Lung (tissue), 17 donors: ENCODE measurements at places on chromosomes 3 and 15. TPM values are rescaled to one million over a fixed set of nuclear protein-coding genes. Genes with fewer than 3 reads are reported as not detected.

HCLS1 gene
- 31.0 TPM for polyA plus RNA-seq

SSUH2 gene
- polyA plus RNA-seq, result 0.26 TPM

ATP8B4 gene
- 2.4 TPM for polyA plus RNA-seq

GRCh38 chr15:48089702-48090101, 31.1 kb upstream of the SLC24A5 start:
- H3K27ac ChIP-seq, result no peak overlapping the region
- peaks cover 31% of the 10 kb centered on the region for H3K4me1 ChIP-seq
- DNase-seq, result no peak

DNA sequence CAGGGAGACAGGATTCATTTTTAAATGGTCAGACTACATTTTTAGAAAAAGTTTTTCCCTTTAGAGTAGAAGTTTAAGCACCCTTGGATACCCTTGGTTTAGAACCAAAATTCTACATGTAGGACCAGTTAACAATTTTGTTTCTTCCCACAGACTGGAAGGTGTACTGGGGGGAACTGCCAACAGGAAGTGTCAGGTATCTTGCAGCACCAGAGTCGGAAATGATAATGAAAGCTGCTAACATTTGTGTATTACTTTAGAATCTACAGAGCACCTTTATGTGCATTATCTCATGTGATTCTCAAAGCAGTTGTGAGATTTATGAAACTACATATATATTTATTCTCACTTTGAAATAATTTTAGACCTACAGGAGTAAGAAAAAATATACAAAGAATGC, 21.5 kb downstream of the SPRED1 start:
- H3K36me3 ChIP-seq, result peaks cover 10% of the 10 kb centered on the region
- peaks cover 13% of the 10 kb centered on the region for H3K4me1 ChIP-seq
- H3K4me3 ChIP-seq, result no peak overlapping the region
- no peak overlapping the region for H3K27ac ChIP-seq

C2CD4A gene
- 0.31 TPM for polyA plus RNA-seq

GRCh38 chr3:28334552-28334951, 14.0 kb upstream of the ZCWPW2 start:
- H3K36me3 ChIP-seq, result peaks cover 2% of the 10 kb centered on the region
- H3K4me3 ChIP-seq, result no peak overlapping the region
- H3K4me1 ChIP-seq, result no peaks in the 10 kb centered on the region
- H3K27ac ChIP-seq, result no peak overlapping the region
- DNase-seq, result peak; percentile 20
- H3K27me3 ChIP-seq, result no peaks in the 10 kb centered on the region

GOLGA8J gene
- not detected for polyA plus RNA-seq

DNA sequence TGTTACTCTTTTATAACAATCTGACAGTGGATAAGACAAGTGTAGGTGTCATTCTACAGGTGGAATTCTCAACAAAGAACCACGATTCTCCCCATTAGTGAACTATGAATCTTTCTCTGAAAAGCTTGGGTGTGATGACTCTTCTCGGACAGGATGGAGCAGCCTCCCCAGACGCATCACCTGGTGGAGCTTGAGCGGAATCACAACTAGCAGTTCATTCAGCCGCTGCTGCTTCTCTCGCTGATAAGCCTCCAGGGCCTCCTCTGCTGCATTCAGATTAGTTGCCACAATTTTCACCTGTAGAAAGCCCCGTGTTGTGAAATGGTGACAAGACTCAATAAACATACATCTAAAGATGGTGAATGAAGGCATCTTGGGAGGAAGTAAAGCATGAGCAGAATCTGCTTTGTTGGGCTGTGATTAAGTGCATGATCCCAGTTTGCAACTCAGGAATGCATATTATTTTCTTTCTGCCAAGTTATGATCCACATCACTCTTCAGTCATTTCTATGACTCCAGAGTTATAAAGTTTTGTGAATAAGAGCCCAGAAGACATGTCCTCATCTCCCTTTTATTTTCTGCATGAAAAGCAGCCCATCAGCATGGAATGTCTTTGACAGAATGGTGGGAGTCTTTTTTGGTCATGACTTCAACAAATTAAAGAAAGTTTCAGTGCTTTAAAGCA, 93.6 kb downstream of the BOC start:
- H3K4me1 ChIP-seq, result peaks cover 5% of the 10 kb centered on the region
- no peak overlapping the region for H3K4me3 ChIP-seq
- no peaks in the 10 kb centered on the region for H3K36me3 ChIP-seq
- no peak for DNase-seq
- H3K27me3 ChIP-seq, result no peaks in the 10 kb centered on the region

DNA sequence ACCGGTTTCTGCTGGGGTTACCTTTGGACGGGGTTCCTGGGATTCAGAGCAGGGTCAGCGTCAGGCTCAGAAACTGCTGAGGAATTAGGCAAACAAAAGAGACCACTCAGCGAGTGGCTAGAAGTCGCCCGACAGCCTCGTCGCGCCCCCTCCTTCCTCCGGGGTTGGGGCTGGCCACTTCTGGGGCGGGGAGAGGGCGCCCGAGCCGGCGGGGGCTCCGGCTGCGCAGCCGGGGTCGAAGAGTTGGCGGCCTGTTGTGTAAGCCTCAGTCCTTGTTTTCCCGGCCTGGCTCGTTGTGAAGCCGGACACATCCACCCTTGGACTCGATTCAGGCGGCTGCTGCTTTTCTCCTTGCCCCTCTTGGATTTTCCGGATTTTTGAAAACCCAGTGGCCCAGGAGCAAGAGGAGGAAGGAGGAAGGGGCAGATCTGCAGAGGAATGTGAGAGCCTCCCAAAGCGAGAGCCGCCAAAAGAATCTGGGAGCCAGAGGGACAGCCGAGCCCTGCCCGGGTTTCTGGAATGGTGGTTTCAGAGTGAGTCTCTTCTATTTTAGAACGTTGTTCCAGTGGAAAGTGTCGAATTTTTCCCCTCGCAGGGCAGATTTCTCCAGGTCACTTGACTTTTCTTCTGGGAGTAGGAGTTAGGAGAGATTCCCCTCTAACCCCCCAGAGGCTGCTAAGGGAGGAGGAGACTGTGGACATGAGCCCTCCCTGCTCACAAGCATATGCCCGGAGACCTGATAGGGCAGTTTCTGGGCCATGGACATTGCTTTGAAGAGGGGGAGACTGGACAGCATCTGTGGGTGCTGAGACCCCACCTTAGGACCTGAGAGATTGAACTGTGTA, 666 bp downstream of the SNX33 start:
- peak; percentile 67 for DNase-seq
- no peaks in the 10 kb centered on the region for H3K27me3 ChIP-seq
- H3K4me3 ChIP-seq, result peak overlapping the region; percentile 79
- H3K36me3 ChIP-seq, result no peaks in the 10 kb centered on the region

DNA sequence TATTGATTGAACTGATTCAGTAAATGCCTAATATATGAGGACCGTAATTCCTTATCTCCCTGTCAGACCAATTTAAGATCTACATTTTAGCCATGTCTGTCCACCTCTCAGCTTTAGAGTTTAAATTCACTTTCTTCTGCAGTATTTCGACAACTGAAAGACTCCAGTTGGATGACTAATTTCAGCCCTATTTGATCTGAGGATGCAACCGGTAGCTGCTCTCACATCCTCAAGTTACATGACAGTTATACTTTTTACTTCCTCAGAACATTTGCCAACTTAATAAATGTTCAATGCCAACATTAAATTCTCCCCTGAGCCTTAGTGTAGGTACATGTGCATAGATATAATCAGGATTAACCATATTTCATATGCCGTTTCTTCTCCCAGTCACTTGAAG, 2.5 kb upstream of the HHLA2 start:
- no peaks in the 10 kb centered on the region for H3K27me3 ChIP-seq
- H3K4me3 ChIP-seq, result no peak overlapping the region
- H3K4me1 ChIP-seq, result no peaks in the 10 kb centered on the region
- no peak for DNase-seq
- no peak overlapping the region for H3K27ac ChIP-seq
- H3K36me3 ChIP-seq, result no peaks in the 10 kb centered on the region

LSMEM2 gene
- polyA plus RNA-seq, result 0.10 TPM

NKTR gene
- 15.3 TPM for polyA plus RNA-seq

DNA sequence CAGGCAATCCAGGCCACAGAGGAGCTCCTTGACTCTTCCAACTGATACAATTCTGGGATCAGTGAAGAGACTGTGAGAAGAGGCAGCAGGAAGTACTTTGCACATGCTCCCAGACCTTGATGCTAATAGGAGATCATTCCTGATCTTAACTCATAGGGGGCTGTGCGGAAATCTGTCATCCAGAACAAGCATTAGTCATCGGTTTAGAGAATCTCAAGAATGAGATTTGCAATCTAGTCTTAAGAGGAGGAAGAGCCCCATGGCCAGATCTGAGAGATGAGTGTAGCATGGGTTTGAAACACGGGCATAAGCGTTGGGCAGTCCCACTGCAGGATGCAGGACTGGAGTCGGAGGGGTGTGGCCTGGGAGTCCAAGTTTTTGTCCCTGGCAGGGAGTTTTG, 1081.1 kb downstream of the NAALADL2 start:
- DNase-seq, result no peak
- H3K27me3 ChIP-seq, result no peaks in the 10 kb centered on the region
- no peaks in the 10 kb centered on the region for H3K36me3 ChIP-seq
- no peak overlapping the region for H3K27ac ChIP-seq
- H3K4me1 ChIP-seq, result no peaks in the 10 kb centered on the region

- no peaks in the 10 kb centered on the region for H3K36me3 ChIP-seq
- H3K4me1 ChIP-seq, result no peaks in the 10 kb centered on the region
- H3K27me3 ChIP-seq, result no peaks in the 10 kb centered on the region
Observed at GRCh38 chr15:48144889-48145288, 24.1 kb downstream of the SLC24A5 start.

FBXO40 gene
- not detected for polyA plus RNA-seq

DNA sequence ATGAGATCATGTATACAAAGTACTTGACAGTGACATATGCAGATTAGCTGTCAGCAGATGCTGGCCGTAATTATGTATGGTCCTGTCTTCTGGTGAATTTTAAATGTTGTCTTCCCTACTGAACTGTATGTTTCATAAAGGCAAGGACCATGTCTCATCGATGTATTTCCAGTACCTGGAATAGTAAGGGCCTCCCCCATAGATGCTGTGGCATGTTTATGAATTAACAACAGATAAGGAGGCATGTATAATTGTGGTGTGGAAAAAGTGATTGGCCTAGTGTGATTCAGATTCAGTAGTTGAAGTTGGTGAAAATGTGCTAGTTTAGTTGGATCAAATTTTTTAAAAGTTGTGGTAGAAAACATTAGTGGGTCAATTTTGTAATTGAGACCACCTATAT, 202.7 kb upstream of the SLC2A2 start:
- DNase-seq, result no peak
- H3K27me3 ChIP-seq, result no peaks in the 10 kb centered on the region
- H3K4me3 ChIP-seq, result no peak overlapping the region
- H3K4me1 ChIP-seq, result peaks cover 5% of the 10 kb centered on the region
- no peaks in the 10 kb centered on the region for H3K36me3 ChIP-seq

TMEM212 gene
- polyA plus RNA-seq, result 4.6 TPM

C3orf20 gene
- polyA plus RNA-seq, result not detected

TRAT1 gene
- polyA plus RNA-seq, result 0.22 TPM
